ENCODE measurements at places on chromosomes 7 and 10. TPM values are rescaled to one million over a fixed set of nuclear protein-coding genes. Genes with fewer than 3 reads are reported as not detected.

GRCh38 chr7:116166156-116166555 is 44.2 kb upstream of the TES start:
- DNase-seq = no peak

DNA sequence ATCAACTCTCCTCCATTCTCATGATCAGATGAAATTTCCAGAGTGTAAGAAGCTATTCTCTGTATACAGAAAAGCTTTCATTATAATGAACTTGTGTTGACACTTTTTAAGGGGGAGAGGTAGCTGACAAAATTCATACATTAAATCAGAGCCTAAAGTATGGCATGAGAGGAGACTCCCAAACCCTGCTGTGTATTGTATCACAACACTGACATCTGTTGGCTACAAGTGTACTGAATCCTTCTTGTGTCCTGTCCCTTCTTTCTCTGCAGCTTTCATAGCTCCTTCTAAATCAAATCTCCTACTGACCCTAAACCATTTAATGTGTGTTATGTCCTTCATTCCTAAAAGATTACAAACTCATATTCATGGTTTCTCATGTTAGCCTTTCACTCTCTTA is 70.9 kb downstream of the GCC1 start:
- DNase-seq = no peak

- peak; percentile 71 for DNase-seq
These were observed 346.6 kb upstream of the KLF6 start for GRCh38 chr10:4131407-4132215.

DNA sequence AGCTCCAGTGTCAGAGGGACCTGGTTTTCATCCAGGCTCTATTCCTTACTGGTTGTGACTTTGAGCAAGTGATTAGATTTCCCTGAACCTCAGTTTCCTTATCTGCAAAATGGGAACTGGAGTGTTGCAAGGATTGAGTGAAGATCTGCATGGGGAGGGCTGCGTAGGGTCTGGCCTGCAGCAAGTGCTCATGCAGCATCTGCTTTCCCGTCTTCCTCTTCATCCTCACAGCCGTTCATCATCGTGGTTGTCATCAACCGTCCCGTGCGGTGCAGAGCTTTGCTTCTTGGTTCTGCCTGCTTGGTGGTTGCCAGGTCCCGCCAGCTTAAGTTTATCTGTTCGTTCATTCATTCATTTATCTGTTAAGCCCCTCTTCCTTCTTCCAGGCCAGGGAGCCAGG is 135.0 kb downstream of the GRK5 start:
- DNase-seq = no peak

DNA sequence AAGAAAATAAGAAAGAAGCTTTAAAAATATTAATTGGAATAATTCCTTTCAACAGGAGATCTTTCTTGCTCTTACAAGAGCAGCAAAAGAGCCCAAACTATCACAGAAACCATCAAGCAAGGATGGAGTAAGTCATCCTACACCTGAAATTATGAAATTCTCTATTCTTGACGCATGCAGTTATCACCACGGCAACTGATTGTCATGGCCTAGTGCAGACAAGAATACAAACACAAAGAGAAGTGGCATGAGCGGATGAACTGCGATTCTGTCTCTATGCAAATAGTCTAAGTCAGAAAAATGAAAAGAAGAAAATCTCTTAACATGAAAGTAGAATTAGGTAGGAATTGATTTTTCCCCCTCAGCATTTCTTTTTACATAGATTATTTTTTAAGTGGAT is 54.8 kb upstream of the SLC35B4 start:
- no peak for DNase-seq

GRCh38 chr7:30713392-30713791 is 31.1 kb upstream of the CRHR2 start:
- no peak for DNase-seq

- peak; percentile 2 for DNase-seq
These were observed 10.7 kb upstream of the REPIN1 start for GRCh38 chr7:150357771-150358427.

EBF3 gene
- not detected for total RNA-seq
